ENCODE measurements at places on chromosomes 2 and 18.

GRCh38 chr2:149313512-149313972 lies 16.8 kb upstream of the LYPD6 start:
- peak; percentile 70 for DNase-seq

GRCh38 chr2:192029089-192029488 lies 165.6 kb downstream of the TMEFF2 start:
- DNase-seq = peak; percentile 63

DNA sequence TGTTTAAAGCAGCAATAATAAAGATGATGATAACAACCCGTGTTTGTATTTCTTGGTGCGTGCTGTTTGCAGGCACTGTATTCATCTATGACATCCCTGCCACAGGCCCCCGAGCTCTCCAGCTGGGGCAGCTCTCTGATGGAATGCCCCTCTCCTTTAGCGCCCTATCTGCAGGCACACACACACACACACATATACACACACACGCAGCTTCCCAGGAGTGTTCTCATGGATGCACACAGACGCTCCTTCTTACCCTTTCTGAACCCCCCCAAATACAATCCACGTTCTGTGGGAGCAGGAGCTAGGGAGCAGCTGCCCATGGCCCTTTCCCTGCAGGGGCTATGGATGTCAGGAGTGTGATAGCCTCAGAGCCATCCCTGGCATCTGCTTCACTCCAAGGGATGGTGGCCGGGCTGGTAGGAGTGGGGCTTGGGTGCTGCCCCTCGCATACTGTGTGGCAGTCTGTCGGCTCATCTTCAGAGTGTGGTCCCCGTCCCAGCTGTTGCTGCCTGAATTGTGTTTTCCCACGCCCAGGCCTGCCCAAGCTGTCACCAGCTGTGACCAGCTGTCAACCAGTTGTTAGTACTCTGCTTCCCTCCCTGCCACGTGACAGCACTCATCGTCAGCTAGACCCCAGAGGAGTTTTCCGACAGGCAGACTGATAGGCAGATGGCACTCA lies 50.8 kb upstream of the MYCN start:
- DNase-seq = no peak

- no peak for DNase-seq
Measured at GRCh38 chr2:68032702-68033101, 30.1 kb downstream of the C1D start.

- DNase-seq = peak; percentile 53
Measured at GRCh38 chr2:229714736-229715541, 584 bp upstream of the DNER start.

DNA sequence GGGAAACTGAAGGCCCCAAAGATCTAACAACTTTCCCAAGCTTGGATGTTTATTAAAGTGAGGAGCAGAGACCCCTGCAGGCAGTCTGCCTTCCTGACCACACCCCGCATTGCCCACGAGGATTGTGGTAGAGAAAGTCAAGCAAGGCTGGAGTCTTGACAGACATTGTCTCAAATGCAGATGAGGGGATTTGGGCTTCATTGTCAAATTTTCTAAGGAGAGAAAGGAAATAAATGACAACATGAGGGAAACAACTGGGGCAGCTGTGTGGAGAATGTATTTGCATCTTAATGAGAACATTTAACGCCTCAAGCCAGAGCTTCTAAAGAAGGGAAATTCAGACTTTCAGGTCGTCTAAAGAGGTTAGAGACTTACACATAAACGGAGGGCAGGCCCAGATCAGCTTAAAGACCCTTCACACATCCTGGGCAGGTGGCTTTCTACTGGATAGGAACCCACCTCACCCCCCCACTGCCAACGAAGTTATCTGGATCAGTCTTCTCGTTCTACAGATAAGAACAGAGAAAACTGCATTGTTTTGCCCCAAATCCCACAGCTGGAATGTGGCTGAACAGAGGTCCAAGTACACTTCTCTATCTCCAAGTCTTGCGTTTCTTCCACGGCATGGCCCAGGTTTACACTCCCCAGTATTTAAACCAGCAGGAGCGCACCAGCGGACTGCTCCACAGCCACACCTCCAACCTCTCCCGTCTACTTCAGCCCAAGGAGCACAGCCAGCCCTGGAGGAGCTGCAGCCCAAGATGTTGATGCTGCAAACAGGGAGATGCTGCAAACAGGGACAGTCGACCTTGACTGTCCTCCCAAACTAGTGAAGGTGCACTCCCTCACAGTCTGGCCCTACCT lies 16.2 kb upstream of the SCG2 start:
- DNase-seq = no peak

DNA sequence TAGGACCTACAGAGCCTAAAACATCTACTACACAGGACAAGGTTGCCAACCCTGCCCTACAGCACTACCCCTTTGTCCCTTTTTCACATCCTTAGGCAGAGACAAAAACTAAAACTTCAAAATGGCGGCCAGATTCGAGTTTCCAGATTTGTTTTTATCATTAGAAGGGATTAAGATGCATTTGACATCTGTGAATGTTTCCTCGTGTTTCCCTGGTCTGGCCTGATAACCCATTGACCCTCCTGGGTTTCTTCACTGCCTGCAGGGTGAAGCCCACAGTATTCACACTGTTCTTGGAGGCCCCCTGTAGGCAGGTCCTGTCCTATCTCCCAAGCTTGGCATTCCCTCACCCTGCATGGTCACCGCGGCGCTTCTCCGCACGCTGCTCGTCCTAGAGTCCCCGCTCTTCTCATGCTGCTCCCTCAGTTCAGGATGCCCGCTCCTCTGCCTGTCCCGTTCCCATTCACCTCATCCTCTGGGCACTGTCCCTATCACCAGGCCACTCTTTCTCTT lies 67.6 kb downstream of the TPGS2 start:
- DNase-seq = no peak

- no peak for DNase-seq
Measured at GRCh38 chr2:144660518-144661316, 140.8 kb upstream of the ZEB2 start.

DNA sequence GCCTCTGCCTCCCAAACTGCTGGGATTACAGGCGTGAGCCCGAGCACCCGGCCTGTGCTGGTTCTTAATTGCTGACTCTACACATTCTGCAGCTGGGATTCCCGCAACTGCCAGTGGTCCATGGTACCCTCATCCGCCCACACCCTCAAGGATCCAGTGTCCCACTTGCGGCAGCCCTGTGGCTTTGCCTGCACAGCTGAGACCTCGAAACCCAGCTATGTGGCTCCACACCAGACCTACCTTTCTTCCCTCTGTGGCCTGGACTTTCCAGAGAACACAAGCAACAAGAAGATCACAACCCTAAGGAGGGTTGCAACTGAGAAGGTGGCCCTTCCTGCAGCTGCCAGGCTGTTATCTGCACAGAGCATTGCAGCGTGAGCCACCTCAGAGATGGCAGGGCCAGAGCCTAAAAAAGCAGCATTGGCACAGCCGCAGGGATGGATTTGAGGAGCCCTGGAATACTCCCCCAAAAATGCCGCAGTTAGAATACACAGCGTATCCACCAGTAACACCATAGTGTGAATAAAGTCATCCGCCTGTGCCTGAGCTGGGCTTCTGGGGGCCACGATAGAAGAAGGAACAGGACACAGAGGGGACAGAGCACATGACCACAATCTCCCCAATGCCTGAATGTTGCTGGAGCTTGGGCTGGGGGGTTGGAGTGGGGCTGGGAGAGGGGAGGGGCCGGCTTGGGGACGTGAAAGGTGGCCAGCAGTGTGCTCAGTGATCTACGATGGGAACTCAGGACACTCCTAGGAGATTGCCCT lies 1.9 kb downstream of the GPR55 start:
- DNase-seq = no peak

All from Karpas-422 (cell line).